DMS153 (cell line): ENCODE measurements at places on chromosomes 5 and 9.

- no peak for DNase-seq
Observed at GRCh38 chr5:170488570-170488969, 15.2 kb upstream of the KCNIP1 start.

DNA sequence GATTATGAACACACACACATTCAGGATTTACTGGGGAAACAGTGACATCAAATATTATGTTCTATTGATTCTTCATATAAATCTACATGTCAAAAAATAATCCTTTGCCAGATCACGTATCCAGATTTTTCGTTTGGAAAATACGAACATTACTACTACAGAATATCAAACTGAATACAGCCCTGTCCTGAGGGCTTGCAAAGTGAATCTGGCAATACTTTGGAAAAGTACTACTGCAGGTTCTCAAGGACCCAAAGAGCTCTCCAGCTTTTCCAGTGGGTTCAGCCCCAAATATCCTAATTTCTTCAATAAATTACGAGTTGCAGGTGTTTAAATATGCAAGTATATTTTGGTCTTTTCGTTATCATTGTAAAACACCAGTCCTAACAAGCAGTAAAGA, 411 bp upstream of the NDUFS4 start:
- DNase-seq, result no peak

GRCh38 chr9:97705354-97705950, 8.3 kb upstream of the XPA start:
- DNase-seq, result no peak

DNA sequence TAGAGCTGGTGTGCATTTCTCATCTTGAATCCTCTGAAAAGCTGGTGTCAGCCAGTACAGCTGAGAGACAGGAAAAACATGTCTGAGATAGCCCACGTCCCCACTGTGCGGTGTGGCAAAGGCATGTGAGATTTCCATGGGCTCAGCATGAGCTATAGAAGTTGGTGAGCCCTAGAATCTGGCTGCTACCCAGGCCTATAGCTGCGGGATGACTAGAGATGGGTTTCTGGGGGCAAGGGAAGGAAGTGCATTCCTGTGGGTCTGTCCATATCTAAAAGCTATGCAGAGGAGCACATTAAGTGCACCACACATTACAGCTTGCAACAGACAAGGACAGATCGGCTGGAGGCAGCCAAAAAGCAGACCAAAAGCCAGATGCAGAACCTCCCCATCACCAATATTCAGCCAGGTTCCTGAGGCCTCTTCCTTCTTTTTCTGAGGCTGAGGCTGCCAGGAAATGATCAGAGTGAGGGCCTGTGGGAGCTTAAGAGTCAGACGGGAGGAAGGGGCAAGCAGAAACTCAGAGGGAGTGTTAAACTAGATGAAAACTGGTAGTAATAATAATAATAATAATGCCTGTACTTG, 55.8 kb upstream of the RANBP3L start:
- DNase-seq, result no peak

DNA sequence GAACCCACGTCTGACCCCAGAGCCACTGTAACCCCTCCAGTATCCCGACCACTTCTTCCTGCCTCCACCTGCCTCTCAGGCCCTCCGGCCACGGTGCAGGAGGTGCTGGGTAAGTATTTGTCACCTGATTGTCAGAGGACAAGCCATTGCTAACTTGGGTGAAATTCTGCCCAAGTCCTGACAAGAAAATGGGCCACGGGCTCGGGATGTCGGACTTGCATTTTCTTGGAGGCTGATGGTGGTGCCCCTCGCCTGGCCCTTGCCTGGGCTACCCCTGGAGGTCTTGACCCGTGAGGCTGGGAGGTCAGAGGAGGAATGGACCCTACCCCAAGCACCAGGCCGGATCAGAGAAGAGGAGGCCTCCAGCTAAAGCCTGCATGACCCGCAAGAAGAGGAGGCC, 149.7 kb upstream of the COL5A1 start:
- DNase-seq, result no peak

GRCh38 chr5:17132444-17133083, 84.9 kb upstream of the BASP1 start:
- DNase-seq, result no peak

- DNase-seq, result no peak
Observed at GRCh38 chr9:73146111-73146815, 5.4 kb upstream of the ANXA1 start.

GRCh38 chr5:143898381-143898780, 86.4 kb downstream of the HMHB1 start:
- no peak for DNase-seq

- DNase-seq, result no peak
Observed at GRCh38 chr5:113510836-113511451, 2.5 kb upstream of the YTHDC2 start.

DNA sequence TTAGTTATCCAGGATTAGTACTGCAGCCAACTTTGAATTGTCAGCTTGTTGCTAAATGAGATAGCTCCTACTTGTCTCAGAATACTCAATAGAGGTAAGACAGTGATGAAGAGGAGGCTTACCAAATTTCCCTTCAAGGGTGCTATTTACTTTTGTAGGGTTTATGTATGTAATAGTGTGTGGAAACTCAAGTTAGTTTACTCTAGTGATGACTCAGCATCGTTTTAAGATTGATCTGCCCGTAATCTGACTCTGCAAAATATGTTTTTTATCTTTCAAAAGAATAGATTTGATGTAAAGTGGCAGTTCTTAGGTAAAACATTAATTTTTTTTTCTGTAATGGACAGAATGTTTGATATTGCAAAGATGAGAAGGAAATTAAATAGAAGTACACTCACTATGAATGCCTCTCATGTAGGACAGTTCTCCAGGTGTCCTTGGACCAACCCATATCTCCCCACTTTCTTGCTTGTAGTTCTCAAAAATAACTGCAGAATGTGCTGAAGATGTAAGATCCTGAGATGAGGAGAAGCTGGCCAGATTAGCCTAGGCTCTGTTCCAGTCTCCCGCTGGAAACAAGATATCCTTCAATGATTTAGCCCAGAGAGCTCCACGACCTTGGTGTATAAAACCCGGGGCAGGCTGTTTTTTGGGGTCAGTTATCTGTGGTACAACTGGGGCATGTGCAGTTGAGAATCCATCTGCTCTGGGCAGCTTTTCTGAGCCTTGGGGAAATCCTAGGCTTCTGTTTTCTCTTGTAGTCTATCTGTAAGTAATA, 24.4 kb upstream of the MROH2B start:
- no peak for DNase-seq

- peak; percentile 26 for DNase-seq
Observed at GRCh38 chr5:74357827-74358226, 282.7 kb downstream of the ENC1 start.

GRCh38 chr5:55902696-55903095, 51.5 kb downstream of the IL31RA start:
- no peak for DNase-seq

DNA sequence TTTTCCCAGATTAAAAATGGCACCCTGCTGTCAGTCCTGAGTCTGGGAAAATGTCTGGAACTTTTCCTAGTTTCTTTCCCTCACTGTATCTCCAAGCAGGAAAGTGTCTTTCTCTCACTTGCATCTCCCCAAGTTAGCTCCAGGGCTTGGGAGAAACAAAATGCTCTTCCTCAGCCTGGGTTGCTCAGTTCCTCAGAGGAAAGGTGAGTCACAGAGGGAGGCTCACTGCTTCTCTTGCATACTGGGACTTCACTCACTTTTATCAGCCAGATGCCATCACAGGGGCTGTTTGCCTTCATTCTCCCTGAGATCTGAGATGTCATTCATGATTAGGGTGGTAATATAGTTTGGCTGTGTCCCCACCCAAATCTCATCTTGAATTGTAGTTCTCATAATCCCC, 519.9 kb downstream of the SEMA5A start:
- no peak for DNase-seq

GRCh38 chr5:80619086-80619485, 35.4 kb upstream of the MSH3 start:
- no peak for DNase-seq

DNA sequence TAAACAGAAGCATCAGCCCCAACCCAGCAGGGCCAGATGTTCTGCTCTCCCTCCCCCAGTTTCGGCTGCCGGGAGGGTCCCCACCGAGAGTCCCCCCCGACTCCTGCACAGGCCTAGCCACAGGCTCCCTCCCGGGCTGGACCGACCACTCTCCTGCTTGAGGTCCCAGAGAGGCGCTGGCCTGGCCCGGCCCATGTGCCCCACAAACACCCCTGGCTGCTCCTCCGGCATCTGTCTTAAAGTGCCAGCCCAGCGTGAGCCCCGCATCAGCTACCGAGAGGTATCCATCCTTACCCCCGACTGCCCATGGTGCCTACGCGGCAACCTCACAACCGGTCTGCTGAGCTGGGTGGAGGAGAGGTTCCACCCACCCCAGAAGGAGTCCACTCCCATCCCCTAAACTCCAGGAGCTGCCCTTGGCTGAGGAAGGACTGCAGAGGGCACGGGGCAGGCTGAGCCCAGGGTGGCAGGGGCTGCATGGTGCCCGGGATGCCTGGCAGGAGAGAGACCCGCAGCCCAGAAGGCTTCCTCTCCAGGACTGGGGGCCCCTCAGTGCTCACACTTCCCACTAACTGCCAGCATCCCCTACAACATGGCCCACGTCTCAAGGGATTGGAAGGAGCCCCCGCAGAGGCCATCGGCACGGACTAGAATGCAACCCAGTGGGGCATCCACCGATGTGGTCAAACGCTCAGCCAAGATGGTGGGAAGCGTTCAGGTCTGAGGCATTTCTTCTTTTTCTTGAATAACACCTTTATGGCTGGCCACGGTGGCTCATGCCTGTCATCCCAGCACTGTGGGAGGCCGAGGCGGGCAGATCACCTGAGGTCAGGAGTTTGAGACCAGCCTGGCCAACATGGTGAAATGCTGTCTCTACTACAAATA, 15.6 kb upstream of the EGFL7 start:
- no peak for DNase-seq

GRCh38 chr5:55829956-55830355, 21.2 kb upstream of the IL31RA start:
- DNase-seq, result no peak

DNA sequence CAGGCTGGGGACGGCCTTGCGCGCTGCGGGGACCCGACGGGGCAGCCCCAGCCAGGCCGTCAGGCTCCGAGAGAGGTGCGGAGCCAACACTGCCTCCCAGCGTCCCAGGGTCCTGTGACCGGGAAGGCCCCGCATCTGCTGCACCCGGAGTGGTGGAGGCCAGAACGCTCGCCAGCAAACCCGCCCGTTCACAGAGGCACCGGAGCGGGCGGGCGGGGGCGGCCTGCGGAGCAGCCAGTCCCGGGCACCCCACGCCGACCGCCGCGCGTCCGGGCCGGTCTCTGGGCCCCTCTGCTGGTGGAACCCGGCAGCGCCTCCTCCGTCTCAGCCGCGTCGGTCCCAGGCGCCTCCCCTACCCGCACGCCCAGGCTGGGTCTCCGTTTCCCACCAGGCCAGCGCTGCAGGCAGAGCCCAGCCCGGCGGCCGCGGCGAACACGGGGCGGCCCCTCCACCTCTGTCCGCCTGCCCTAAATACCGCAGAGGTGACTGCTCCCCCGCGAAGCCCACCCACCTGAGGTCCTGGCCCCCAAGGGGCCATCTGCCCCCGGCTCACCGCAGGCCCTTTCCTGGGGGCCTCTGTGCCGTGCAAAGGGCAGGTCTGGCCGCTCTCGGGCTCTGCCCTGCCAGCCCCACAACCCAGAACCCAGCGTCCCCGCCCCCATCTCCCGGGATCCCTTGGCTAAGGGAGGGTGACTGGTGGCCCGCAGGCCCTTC, 15.9 kb downstream of the EXD3 start:
- no peak for DNase-seq
